ENCODE measurements at places on chromosomes 2 and 18.

DNA sequence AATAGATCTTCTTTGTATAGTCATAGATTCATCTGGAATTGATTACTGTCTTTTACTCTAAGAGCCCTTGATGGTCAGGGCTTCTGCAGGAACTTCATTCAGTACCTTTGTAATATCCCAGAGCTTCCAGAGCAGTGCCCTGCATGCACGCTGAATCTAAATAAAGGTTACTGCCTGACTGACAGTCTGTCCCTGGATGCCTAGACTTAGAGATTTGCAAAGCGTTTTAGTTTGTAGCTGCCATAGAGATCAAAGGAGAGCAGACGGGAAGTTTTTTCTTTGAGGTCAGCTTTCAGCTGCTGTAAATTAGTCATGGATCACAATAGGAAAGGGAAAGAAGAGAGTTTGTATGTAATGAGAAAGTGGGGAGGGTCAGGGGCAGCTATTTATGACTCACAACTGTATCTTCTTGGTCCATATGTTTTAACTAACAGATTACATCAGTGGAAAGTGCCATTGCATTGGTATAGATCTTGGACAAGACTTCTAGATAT lies 45.2 kb upstream of the NYAP2 start:
- no peak for DNase-seq

GRCh38 chr18:67969458-67969857 lies 452.9 kb upstream of the DSEL start:
- no peak for DNase-seq

GRCh38 chr2:36355890-36356297 lies 316 bp downstream of the CRIM1 start:
- DNase-seq, result no peak

GRCh38 chr2:226643030-226643945 lies 156.3 kb downstream of the IRS1 start:
- DNase-seq, result no peak

DNA sequence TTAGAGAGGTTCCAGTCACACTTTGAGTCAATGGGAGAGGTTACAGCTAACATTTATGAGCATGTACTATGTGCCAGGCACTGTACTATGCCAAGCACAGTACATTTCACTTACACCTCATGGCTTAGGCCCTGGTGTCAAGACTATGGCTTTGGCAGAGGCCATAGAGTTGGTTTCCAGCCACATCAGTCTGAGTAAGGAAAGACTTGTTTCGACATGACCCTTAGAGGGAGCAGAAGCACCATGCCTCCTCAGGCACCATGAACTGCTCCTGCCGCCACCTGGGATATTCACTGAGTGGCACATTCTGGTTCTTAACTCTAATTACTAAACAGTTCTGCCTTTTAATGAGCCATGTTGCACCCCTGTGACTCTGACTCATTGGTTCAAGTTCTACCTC lies 12.7 kb downstream of the DGUOK start:
- no peak for DNase-seq

DNA sequence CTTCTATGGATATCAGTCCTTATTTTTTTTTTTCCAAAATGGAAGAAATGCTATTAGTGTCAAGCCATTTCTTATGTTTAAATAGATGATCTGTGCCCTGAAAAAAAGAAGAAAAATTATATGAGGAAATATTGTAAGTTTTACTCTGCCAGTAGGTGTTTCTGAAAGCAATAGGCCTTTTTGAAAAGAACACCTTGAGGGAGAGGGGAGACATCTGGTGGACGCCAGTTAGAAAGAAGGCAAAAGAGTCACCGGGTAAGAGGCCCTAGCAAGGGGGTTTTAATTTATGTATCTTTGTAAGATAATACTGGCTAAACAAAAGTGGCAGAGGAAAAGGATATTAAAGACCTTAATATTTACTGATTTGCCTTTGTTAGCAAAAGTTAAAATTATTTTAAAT lies 56.1 kb downstream of the DYNAP start:
- no peak for DNase-seq

DNA sequence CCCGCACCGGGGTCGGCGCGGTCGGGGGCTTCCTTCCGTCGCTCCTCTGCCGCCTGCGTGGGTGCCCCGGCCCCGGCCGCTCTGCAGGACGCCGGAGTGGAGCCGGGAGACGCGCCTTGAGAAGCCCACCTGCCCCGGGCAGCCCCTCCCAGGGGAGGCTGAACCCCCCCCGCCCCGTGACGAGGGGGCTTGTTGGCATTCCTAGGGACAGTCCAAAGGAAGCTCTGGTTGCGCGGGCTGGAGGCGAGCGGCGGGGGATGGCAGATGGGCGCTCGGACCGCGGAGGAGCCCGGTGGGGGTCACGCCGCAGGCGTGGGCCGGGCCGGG lies 133.5 kb upstream of the MGAT5 start:
- DNase-seq, result no peak

GRCh38 chr2:6506361-6506794 lies 359.3 kb downstream of the CMPK2 start:
- DNase-seq, result no peak

DNA sequence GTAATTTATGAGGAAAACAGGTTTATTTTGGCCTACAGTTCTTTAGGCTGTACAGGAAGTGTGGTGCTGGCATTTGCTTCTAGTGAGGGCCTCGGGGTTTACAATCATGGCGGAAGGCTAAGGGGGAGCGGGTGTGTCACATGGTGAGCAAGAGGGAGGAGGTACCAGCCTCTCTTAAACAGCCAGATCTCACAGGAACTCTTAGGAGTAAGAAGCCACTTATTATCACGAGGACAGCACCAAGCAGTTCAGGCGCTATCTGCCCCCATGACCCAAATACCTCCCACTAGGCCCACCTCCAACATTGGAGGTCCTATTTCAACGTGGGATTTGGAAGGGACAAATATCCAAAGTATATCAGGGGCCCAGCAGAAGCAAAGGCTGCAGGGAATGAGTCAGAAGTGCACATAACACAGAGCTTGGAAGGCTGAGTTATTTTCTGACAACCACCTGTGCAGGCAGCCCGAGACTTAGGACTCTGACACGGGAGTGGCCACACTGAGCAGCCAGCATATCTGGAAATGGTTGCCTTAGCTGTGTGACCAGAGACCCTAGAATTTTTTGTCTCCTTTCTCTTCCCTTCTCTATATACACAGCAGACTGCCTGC lies 170.9 kb downstream of the PRPF40A start:
- no peak for DNase-seq

DNA sequence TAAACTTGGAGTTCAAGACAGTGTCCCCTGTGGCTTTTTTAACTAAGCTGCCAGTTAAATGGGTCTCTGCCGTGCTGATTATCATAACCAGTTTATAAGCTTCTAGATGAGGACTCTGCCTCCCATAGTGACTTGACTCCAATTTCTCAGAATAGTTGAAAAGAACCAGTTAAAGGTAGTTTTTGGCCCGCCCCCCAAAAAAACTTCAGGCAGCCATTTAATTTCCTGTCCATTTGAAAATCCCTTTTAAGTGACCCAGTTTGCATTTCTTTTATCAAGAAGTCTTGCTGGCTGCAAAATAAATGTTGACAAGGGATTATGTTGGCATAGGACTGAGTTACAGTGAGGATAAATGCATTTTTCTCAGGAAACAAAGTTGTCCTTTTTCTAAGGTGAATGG lies 2.3 kb downstream of the SLC20A1 start:
- DNase-seq, result no peak

GRCh38 chr18:78123144-78123909 lies 856.3 kb upstream of the SALL3 start:
- DNase-seq, result no peak

- no peak for DNase-seq
These were observed 1.6 kb downstream of the SMAD7 start for GRCh38 chr18:48949050-48949605.

DNA sequence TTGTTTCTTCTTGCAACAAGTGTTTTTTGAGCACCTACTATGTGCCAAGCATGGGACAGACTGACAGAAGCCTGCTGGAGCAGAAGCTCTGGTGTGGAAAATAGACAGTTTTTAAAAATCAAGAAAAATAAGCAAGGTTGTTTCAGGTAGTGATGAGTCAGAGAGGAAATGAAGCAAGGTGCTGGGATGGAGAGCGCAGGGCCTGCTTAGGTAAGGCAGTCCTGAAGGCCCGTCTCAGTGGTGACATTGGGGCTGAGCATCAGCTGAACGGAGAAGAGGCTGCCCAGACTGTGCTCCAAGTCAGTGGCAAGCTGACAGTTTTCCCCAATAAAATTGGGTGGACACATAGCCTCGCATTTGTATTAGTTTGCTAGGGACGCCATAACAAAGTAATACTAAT lies 263.6 kb downstream of the SS18 start:
- DNase-seq, result no peak

GRCh38 chr2:96856776-96857666 lies 795 bp downstream of the ANKRD39 start:
- no peak for DNase-seq

DNA sequence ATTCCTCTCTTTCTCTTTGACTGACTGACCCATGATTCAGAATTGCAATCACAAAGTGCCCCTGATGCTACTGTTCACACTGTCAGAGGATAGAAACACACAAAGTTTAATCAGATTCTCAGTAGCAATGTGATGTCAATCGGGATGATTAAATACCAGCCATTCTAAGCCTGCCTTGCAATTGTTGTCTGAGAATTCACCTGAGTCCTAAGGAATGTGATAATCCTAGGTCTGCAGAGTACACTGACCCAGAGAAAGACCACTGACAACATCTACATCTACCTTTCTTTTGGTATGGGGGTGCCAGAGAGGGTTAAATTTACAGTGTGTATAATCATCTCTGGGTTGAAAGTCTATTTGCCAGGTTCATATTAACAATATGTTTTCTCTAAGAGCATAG lies 883.3 kb downstream of the NRXN1 start:
- DNase-seq, result no peak

GRCh38 chr2:200456567-200456966 lies 53.3 kb downstream of the KCTD18 start:
- no peak for DNase-seq

GRCh38 chr2:220930271-220931076 lies 641.6 kb downstream of the EPHA4 start:
- DNase-seq, result no peak

GRCh38 chr18:21272016-21272579 lies 30.1 kb downstream of the GREB1L start:
- DNase-seq, result no peak

DNA sequence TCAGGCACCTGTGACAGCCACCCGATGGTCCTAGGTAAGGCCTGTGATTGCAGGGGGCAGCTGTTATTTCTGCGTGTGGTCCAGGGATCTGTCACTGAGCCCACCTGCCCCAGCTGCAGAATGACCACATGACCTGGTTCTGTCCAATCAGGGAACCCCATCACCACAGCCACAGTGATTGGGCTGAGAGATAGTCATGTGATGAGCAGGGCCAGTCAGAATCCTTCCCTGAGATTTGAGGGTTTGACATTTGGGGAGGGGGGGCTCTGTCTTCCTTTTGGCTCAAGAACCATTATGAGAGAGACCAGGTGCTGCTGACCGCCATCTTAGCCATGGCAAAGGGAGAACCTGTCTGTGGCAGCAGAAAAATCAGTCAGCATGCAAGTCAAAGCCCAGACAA lies 147.2 kb downstream of the SMAD7 start:
- DNase-seq, result no peak

DNA sequence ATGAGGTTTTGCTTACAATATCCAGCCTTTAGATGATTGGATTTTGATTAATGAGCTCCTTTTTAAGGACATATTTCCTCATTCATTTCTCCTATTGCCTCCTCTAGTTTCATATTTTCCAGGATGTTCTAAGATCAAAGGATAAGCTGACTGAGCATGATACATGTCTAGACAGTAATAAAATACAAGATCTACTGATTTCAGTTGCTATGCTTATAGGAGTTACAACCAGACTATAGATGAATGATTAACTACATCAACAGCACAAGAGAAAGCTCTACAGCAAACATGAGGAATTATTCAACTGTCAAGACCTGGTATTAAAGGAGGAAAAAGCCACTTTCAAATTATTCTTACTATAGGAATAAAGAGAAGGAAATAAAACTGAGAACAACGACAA lies 85.0 kb upstream of the LINC00305 start:
- no peak for DNase-seq

DNA sequence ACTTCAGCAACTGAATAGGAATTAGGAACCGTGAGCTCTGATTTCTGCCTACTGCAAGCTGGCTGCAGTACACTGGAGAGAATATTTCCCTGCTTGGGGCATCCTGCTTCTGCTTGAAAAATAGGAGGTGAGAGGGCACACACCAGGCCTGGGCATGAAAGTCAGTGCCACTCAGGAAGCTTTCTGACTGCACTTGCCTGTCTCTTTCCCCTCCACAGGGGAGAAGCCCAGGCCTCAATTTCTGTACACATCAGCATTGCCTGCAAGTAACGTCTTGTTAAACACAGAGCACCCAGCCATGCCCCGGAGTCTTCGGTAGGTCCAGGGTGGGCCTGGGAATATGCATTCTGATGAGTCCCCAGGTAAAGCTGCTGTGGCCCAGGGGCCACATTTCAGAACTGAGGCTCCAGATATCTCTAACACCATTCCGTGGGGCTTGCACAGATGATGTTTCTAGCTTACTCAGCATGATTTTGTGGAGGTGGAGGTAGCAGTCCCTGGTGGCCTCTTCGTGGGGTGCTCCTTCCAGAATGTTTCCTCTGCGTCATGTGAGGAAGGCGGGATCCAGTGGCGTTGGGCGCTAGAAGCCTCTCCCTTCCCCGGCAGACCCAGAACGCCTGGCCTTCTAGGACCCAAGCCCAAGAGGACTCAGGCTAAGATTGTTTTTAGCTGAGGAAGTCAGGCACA lies 114.1 kb downstream of the ZBTB7C start:
- DNase-seq, result no peak

- no peak for DNase-seq
These were observed 91.4 kb downstream of the GALNT1 start for GRCh38 chr18:35672897-35673296.

All from activated gamma-delta T cell treated with anti-CD3 and anti-CD28 coated beads, Interleukin-2, amount 50 U/mL, for 16 hours (primary cell).